ENCODE measurements at places on chromosomes 3 and 15.

DNA sequence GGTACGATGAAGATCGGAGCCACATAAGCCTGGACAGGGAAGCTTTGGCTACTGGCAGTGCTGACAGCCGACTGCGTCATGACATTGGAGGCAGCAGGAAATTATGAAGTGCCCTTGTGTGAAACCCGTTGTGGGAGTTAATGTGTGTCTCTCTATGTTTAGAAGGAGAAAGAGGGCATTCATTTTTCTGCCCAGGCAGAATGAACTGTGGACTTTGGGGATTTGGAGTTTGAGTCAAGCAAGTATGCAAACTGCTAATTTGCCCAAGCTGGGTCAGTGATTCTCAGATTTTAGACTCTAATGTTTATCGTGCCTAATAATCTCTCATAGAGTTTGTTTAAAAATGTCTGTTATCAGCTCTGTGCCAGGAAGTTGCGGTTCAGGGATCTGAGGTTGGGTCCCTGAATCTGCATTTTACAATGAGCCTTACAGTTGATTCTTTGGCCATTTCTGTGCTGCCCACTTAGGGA is 5.6 kb downstream of the CTXND1 start:
- no peak for DNase-seq

GRCh38 chr3:8784676-8785435 is 15.4 kb upstream of the OXTR start:
- DNase-seq = no peak

- no peak for DNase-seq
These were observed 788.5 kb downstream of the MCTP2 start for GRCh38 chr15:95019907-95020306.

- DNase-seq = no peak
These were observed 4.5 kb upstream of the SLC30A4 start for GRCh38 chr15:45527086-45527485.

- DNase-seq = no peak
These were observed 213.0 kb downstream of the NECTIN3 start for GRCh38 chr3:111284503-111285183.
